ENCODE measurements at places on chromosomes 3 and 15. TPM values are rescaled to one million over a fixed set of nuclear protein-coding genes. Genes with fewer than 3 reads are reported as not detected.
A peak's percentile ranks its signal among the peaks of the same experiment; 100 is the strongest.

DNA sequence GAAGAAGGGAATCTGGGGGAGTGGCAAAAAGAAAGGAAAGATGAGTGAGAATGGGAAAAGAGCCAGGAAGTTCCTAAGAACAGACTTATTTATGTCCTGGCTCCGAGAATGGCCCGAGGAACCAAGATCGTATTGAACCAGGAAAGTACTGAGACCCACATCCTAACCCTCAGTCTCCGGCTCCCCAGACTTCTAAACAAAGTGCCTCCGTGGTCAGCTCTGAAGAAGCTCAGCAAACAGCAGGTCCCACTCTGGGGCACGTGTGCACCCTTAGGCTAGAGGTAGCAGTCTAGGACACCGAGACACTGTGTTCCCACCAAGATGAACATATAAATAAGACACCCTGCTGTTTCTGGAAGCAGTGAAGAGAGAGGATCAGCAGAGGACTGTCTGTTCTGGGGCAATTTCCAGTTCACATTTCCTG, 307.4 kb downstream of the NTRK3 start:
- no peak for DNase-seq

- DNase-seq: no peak
These were observed 21.6 kb downstream of the NCBP2 start for GRCh38 chr3:196920733-196921132.

The TMEM158 gene
- 6.9 TPM for total RNA-seq

The SGO1 gene
- total RNA-seq: 0.99 TPM

GRCh38 chr15:80489030-80489594, 84.9 kb downstream of the ARNT2 start:
- DNase-seq: peak; percentile 56

DNA sequence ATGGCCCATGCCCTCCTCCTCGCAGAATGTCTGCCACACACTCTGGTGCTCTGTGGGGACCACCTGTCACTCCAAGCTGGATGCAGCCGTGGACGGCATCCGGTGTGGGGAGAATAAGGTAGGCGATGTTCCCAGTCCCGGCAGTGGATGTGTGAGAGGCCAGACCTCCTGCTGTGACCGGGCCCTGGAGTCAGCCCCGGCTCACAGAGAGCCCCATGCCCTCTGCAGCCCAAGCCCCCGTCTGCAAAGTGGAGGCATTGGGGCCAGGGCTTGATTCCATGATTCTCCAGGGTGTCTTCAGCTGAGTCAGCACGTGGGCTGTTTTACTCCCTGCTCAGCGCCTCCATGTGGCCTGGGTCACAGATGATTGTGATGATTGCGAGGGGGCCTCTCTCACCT, 32.2 kb downstream of the GOLGA6L10 start:
- DNase-seq: no peak

- DNase-seq: no peak
These were observed 15.6 kb upstream of the TLE3 start for GRCh38 chr15:70113304-70113700.

The USP19 gene
- 39.2 TPM for total RNA-seq

The ERC2 gene
- total RNA-seq: 6.2 TPM

The NR2F2 gene
- total RNA-seq: 6.1 TPM

The SI gene
- not detected for total RNA-seq

The PATL2 gene
- total RNA-seq: not detected

GRCh38 chr15:92920595-92921161, 20.6 kb downstream of the CHD2 start:
- no peak for DNase-seq

The SMAD6 gene
- 2.6 TPM for total RNA-seq

The RTP1 gene
- not detected for total RNA-seq

The NR1D2 gene
- 22.5 TPM for total RNA-seq

GRCh38 chr3:63979093-63979885, 44.0 kb downstream of the PSMD6 start:
- DNase-seq: peak; percentile 69

DNA sequence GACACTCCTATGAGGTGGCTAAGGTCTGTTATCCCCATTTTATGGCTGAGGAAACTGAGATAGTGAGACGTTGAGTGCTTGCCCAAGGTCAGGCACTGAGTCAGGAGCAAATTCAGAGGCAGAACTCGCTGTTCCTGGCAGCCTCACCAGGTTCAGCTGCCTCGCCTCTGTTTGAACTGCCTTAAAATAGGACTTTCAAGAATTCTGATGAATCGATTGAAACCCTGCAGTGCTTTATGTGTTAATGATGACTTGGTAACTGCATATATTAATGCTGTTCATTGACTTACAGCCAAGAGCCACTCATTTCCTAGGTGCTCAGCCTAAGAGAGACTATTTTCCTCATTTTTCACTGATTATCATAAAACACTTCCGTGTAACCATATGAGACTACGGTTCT, 79.5 kb upstream of the BHLHE40 start:
- DNase-seq: peak; percentile 75

The ALDH1A3 gene
- total RNA-seq: 60.3 TPM

The PPIP5K1 gene
- total RNA-seq: 43.3 TPM

DNA sequence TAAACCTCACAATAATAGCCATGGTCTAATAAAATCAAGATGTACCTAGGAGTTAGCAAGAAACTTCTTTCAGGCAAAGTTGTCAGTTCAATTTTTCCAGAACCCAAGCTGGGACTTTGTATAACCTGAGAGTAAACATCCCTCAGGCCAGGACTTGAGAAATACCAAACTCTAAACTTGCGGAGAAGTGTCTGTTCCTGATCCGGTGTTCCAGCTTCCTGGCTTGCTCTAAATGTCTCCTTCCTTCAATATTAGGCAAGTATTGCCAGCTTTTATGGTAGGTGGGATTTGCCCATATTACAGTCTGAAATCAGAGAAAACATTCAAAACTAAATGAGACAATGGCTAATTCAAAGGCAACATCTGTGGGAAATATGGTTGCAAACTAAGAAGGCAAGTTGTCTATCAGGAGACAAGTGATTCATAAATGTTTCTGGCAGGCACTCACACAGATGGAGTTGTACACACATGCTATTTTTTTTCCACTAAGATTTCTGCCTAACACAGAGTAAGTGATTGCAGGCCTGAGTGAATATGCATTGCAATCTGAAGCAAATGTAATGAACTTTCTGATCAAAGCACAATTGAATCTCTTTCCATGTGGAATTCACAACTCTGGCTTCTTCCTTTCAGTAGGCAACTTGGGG, 88.3 kb upstream of the COL8A1 start:
- DNase-seq: no peak

The ACAD9 gene
- 48.9 TPM for total RNA-seq

GRCh38 chr15:35062738-35063099, 22.4 kb downstream of the NANOGP8 start:
- no peak for DNase-seq

The CELSR3 gene
- total RNA-seq: 2.7 TPM

Measured in renal cortical epithelial cell (primary cell).